Myocyte (in vitro differentiated cells): ENCODE measurements at places on chromosomes 16 and 17. TPM values are rescaled to one million over a fixed set of nuclear protein-coding genes. Genes with fewer than 3 reads are reported as not detected.
A peak's percentile ranks its signal among the peaks of the same experiment; 100 is the strongest.

Gene KIF19
- total RNA-seq: not detected in 2 replicates

Gene TEX14
- total RNA-seq: 0.10 and 0.48 TPM in 2 replicates

GRCh38 chr17:49914096-49914490 is 54.9 kb upstream of the DLX4 start:
- DNase-seq: peak; percentile 94

DNA sequence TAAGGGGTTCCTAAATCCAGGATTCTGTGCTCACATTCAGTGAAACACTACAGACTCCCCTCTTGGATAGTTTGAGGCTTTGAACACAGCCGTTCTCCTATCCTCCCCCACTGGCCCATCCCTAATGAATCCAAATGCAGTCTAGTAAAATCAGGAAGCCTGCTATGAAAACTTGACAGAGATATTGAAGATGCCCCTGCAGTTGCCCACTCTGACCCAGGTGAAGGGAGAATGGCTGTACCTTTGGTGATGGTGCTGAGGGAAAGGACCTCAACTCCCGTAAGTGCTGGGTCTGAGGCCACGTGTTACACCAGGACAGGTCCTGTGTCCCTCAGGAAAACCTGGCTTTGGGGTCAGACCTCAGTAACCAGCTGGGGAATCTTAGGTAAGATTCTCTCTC is 54.4 kb downstream of the SF3B3 start:
- no peak for DNase-seq

- no peak for DNase-seq
Observed at GRCh38 chr16:23842137-23842600, 6.4 kb downstream of the PRKCB start.

DNA sequence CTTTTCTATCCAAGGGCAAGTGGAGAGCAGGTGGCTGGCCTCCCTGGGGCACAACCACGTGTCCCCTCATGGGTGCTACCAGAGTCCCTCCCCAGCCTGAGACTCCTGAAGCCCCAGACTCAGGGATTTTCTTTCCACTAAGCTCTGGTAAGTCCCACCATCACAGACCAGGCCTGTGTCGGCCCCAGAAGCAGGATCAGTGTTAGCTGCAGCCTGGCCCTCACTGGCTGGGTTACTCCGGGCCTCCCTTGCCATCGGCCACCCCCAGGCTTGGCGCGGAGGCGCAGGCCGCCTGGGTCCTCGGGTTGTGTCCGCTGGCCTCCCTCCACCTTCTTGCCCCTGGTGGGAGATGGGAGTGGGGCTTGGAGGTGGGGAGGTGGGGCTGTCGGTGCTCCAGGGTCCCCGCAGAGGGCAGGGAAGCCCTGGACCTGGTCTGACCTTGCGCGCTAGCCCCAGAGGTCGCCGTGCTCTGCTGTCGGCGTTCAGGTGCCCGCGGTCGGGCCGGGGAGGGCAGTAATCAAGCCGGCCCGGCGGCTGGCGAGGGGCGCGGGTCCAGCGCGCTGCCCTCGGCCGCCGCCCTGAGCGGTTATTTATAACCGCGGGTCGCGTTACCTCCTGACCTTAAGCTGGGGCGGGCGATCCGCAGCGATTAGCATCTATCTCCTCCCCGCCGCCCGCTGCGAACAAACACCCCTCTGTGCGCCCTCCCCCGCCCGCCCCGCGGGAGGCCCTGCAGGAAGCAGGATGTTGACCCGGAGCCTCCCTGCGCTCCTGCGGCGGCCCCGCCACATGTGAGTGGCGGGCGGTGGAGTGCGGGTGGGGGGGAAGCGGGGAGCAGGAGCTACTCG is 78.1 kb upstream of the TOB1 start:
- DNase-seq: no peak

DNA sequence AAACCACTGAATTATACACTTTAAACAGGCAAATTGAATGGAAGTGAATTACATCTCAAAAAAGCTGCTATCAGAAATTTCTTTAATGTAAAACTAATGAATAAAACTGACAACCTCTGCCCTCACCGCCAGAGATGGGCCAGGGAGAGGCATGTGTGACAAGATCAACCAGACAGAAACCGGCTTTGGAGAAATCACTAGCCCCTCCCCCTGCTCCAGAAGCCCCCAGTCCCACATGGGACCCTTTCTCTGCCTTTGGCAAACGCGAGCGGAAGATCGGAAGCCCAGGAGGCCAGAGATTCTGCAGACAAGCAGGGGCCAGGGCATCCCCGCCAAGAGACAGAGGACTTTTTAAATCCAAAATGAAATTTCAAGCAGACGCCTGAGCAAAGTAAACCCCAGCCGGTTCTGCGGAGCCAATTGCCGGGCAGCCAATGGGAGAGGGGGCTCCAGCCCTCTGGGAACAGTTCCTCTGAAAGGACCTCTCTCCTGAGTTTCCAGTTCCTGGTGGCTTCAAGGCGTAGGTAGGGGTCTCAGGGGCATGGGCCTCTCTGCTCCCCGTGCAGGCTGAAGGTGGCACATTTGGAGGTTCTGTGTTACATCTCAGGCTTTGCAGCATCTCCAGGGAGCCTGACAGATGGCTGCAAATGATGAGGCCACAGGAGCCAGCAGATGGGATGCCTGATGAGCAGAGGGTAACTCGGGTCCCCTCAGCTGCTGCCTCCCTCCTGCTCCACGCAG is 118.1 kb downstream of the GSG1L start:
- peak; percentile 13 for DNase-seq

DNA sequence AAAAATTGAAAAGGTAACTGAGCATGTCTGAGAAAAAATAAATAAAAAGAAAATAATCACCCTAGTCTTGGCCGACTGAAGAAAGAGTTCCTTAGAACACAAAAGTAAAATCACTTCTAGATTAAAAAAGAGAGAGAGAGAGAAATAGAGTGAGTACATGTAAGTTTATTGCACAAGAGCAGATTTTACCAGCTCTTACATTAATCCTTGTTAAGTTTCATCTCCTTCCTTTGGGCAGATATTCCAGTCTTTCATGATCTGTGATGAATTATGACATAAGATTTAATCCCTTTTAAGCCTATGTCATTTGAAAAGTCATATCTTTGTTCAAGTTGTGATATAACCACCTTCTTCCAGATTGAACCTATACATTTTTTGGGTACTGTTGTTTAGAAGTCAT is 54.8 kb downstream of the NFAT5 start:
- DNase-seq: no peak

DNA sequence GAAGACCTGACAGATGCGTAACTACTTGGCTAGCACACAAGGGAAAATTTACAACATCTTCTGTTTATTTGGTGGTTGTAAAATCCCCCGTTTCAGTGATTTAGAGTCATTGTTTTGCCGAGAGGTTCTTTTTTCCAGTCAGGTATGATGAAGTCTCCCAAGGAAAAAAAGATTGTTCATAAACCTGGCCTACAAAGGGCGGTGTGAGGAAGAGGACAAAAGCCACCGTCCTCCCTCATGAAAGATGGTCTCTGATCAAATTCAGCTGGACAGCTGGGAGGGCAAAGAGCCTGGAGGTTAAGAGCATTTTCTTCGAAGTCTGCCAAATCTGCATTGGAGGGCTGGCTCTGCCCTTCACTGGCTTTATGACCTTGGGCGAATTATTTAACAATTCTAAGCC is 419.9 kb downstream of the HAPSTR1 start:
- no peak for DNase-seq
